Muscle of leg (tissue), 16 donors: ENCODE measurements at places on chromosomes 5 and 9.

- DNase-seq = no peak
- peaks cover 12% of the 10 kb centered on the region for H3K36me3 ChIP-seq
- H3K4me1 ChIP-seq = no peaks in the 10 kb centered on the region
- H3K27ac ChIP-seq = no peak overlapping the region
These were observed 97.6 kb upstream of the CTSL start for GRCh38 chr9:87628346-87628745.

- no peak overlapping the region for H3K4me3 ChIP-seq
- H3K4me1 ChIP-seq = peaks cover 68% of the 10 kb centered on the region
- peak overlapping the region; percentile 89 for H3K27ac ChIP-seq
- H3K27me3 ChIP-seq = no peaks in the 10 kb centered on the region
These were observed 73.8 kb upstream of the IL17B start for GRCh38 chr5:149452665-149453617.

DNA sequence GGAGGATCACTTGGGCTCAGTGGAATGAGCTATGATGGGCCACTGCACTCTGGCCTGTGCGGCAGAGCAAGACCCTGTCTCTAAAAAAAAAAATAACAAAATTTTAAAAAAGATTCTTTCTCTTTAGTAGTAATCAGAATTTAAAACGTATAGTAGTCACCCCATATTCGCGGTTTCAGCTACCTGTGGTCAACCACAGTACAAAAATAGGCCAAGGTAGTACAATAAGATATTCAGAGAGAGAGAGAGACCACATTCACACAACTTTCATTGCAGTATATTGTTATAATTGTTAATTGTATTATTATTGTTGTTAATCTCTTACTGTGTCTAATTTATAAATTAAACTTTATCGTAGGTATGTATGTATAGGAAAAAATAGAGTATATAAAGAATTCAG lies 18.7 kb downstream of the INIP start:
- peaks cover 12% of the 10 kb centered on the region for H3K36me3 ChIP-seq
- DNase-seq = no peak
- H3K4me3 ChIP-seq = no peak overlapping the region

GRCh38 chr5:155936520-155937406 lies 390.2 kb upstream of the SGCD start:
- peak; percentile 26 for DNase-seq
- H3K27ac ChIP-seq = no peak overlapping the region
- H3K36me3 ChIP-seq = no peaks in the 10 kb centered on the region
- H3K4me1 ChIP-seq = peaks cover 14% of the 10 kb centered on the region
- H3K27me3 ChIP-seq = no peaks in the 10 kb centered on the region

- no peaks in the 10 kb centered on the region for H3K27me3 ChIP-seq
- no peak for DNase-seq
- H3K36me3 ChIP-seq = no peaks in the 10 kb centered on the region
- peaks cover 8% of the 10 kb centered on the region for H3K4me1 ChIP-seq
- no peak overlapping the region for H3K27ac ChIP-seq
- no peak overlapping the region for H3K4me3 ChIP-seq
These were observed 4.1 kb upstream of the TLE4 start for GRCh38 chr9:79567671-79568098.

GRCh38 chr9:114308361-114308950 lies 14.4 kb upstream of the ORM1 start:
- no peaks in the 10 kb centered on the region for H3K27me3 ChIP-seq
- H3K27ac ChIP-seq = no peak overlapping the region
- no peak overlapping the region for H3K4me3 ChIP-seq
- DNase-seq = no peak
- peaks cover 4% of the 10 kb centered on the region for H3K4me1 ChIP-seq

DNA sequence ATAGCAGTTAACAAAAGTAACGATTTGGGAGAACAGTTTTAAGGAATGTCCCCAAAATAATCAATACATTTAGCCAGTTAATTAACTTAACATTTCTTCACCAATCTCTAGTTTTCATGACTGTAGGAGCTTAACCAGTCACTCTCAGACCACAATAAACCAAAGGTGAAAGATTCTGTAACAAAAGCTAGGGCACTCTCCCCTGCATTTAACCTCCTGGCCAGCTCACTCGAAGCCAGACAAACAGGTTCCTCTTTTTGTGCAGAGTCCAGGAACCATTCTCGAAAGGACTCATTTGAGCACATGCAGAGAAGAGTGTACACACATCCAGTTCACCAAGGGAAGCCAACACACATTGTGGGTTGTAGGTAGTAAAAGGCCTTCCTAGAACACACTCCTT lies 6.5 kb downstream of the IL7R start:
- no peak for DNase-seq
- H3K27me3 ChIP-seq = no peaks in the 10 kb centered on the region
- no peaks in the 10 kb centered on the region for H3K4me1 ChIP-seq
- no peaks in the 10 kb centered on the region for H3K36me3 ChIP-seq

DNA sequence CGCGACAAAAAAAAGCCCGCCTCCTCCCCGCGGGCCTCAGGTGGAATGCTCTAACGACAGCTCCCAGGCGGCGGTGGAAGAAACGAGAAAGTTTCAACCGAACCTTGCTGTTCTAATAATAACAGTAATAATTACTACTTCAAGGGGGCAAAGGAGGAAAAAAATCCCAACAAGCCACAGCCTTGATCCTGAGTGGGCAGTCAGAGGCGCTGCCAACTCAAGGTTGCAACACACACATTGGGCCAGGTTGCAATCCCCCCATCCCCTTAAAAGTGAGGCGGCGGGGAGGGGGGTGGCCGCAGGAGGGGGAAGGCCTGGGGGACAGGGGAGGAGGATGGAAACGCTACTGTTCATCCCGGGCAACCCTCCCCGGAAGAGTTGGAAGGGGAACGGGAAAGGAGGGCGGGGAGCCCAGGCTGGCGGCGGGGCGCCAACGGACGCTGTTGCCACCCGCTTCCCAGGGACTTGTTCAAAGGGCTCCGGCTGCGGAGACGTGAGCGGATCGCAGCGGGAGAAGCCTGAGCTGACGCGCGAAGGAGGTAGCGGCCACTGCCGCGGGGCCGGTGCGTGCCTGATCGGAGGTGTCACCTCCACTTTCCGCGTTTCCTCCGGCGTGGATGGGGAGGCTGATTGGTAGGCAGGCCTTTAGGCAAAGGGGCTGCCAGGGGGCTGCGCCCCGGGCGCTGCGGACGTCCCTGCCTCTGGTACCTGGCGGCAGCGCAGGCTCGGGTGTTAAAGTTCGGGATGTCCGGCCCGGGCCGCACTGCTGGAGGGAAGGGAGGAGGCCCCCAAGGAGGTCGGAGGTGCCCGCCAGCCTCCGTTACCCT lies 647 bp downstream of the SMARCA2 start:
- H3K27ac ChIP-seq = peak overlapping the region; percentile 99
- no peaks in the 10 kb centered on the region for H3K36me3 ChIP-seq
- peaks cover 2% of the 10 kb centered on the region for H3K27me3 ChIP-seq
- H3K4me1 ChIP-seq = peaks cover 12% of the 10 kb centered on the region
- H3K4me3 ChIP-seq = peak overlapping the region; percentile 82
- peak; percentile 75 for DNase-seq

DNA sequence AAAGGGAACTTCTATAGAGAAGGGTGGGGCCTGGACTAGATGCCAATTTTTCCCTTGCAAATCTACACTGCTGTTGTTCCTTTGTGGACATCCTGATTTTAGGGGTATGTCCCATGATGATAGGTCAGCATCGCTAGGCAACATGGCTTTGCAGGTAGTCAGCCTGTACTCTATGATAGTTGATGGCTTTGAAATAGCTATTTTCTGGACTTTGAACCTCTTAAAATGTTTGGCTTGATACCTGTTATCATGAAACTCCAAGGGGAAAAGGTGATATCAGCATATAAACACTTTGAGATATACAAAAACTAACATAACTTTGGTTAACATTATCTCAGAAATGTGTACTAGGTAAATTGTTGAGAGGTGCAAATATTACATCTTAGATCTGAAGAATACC lies 533.2 kb downstream of the CTNND2 start:
- H3K27ac ChIP-seq = no peak overlapping the region
- DNase-seq = no peak
- no peak overlapping the region for H3K4me3 ChIP-seq
- H3K27me3 ChIP-seq = no peaks in the 10 kb centered on the region
